ENCODE measurements at places on chromosomes 4 and X.

DNA sequence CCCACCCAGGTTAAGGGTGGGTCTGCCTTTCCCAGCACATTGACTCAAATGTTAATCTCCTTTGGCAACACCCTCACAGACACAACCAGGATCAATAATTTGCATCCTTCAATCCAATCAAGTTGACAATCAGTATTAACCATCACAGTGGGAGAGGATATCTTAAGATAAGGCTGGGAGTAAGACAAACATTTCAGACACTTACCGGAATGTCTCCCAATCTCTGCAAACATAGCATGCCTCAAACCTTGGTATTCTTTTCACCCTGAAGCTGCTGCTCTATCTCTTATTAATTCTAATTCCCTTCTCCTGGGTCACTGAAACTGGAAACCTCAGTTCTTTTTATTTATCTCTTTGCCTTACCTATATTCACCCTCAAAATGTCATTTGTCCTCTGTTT, 19.0 kb upstream of the TAPT1 start:
- no peak for DNase-seq

- no peak for DNase-seq
Observed at GRCh38 chr4:87823200-87823599, 9.6 kb upstream of the MEPE start.

DNA sequence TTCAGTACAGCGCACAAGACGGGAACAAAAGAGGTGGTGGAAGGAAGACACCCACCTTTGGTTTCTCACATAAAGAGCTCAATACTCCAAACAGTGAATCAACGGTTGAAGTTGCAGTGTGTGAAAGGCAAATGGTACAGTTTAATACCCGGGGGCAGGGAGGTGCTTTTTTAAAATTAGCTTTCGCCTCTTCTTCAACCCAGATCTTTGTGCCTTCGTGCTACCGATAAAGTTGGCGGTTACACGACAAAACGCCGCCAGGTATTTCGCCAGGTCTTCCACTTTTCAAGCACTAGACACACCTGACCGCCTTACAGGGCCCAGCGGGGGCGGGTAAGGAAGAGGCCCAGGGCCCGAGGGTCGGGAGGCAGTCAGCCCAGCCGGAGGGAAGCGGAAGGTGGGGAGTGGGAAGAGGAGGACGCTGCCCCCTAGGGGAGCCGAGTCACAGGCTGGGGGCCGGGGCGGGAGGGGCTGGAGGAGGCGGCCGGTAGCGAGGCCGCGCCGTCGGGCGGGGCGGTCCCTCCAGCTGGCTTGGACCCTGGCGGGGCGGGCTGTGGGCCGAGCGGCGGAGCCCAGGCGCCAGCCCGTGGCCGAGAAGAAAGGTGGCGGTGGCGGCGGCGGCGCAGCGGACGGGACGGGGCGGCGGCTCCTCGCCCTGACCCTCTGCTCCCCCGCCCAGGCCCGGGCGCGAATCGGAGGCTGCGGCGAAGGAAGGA, 16.0 kb downstream of the UTP3 start:
- DNase-seq: no peak

- no peak for DNase-seq
Observed at GRCh38 chr4:169823685-169824084, 65.9 kb upstream of the HPF1 start.

DNA sequence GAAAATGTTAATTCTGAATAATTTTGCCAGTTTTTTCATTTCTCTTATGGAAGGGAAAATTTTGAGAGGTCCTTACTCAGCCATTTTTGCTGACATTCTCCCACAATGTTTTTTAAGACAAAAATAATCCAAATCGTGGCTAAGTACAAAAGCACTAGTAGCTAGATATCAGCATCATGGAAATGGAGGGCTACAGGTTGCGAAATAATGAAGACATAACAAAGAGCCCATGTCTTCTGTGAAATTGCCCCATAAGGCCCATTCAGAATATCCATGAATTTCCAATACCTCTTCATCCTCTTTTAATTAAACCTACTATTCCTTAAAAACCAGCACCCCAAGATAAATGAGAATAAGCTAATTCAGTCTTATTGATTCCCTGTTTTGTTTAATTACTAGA, 107.4 kb downstream of the HNRNPD start:
- no peak for DNase-seq

DNA sequence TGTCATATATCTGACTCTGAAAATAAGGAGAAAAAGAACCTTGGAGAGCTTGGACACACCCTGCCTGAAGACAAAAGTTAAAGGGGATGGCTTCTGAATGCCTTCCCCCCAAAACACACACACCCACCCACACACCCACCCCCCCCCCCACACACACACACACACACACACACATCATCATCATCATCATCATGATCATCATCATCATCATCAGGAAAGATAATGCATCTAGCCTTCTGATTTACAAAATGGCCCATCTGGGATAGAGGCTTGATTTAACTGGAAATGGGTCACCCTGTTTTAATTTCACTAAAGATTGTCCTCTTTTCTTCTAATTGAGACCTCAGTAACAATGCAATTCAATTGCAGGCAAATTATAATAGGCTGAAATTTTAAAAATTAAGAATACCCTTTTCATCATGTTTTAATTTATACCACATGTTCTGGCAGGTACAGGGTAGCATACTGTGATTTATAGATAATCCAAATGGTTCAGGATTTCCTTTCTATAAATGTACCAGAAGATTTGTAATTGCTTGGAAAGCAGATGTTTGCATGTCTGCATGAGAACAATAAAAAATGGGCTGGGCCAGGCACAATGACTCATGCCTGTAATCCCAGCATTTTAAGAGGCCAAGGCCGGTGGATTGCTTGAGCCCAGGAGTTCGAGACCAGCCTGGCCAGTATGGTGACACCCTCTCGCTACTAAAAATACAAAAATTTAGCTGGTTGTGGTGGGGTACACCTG, 56.5 kb downstream of the TRIM2 start:
- DNase-seq: no peak

DNA sequence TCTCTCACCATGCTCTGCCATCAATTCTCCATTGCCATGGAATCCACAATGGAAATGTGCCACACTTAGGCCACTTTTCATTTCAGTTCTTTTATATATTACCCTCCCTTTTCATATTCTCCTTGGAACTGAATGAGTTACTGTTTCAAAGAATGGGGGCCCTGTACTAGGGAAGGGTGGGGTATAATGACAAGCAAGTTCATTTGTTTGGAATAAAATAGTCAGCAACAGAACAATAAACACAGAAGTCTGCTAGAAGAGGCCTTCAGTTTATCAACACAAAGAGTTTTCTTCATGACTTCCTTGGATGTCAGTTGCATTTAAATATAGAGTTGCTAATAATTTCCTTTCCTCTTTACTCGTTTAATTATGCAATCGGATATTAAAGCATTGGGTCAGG, 478.3 kb upstream of the FTHL17 start:
- DNase-seq: no peak

GRCh38 chrX:109774136-109774535, 41.1 kb upstream of the ACSL4 start:
- DNase-seq: no peak

DNA sequence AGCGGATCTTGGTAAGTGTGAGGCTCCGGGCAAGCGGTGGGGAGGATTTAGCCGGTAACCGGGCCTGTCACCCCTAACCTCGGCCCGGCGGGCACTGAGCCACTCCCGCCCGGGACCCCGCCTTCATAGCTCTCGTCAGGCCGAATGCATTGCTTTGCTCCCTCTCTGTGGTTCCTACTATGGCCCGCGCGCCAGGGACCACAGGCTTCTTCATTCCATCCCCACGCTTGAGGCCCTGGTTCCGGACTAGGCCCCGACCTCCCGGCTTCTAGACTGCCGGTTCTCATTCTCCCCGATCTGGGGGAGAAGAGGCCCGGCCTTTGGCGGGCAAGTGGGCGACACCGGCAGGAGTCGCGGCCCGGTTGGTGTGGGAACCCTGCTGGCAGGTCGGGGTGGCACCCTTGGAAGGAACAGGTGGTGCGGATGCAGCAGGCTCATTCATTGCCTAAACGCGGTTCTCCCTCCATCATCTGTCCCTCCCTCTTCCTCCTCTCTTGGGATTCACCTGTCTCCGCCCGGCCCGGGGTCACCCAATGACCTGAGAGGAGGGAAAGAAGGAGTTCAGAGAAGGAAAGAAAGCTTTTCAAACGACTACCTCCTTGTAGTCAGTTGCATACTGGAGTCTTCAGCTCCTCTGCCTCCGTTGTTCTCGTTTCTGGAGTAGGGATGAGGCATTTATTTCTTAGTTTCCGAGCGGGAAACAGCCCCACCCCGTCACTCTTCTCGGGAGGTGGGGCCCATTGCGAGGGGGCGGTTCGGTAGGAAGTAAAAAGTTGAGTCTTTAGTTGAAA, at the start of gene NDUFC1:
Gene NDUFC1, minus strand, starts transcription at position 657 of the 791 bp plus-strand sequence. CDS start 6,679 bp downstream, outside the sequence.
- peak; percentile 27 for DNase-seq

GRCh38 chrX:150257353-150258175, 105.6 kb upstream of the MAMLD1 start:
- no peak for DNase-seq

DNA sequence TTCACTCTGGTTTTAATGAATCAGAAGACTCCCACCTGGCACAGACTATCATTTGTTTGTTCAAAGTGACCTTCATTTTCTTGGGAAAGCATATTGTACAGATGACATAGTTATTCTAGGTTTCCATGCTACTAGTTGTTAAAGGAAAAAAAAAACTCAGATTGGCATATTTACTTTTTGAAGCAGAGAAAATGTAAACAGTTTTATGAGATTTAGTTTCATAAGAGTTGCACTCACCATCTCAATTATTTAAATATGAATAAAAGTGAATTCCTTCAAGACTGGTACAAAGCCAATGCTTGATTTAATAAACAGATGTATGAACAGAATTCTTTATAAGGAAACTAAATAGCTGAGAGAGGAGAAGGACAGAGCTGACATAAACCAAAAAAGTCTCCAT, 280.3 kb upstream of the UGT8 start:
- DNase-seq: no peak

- no peak for DNase-seq
Observed at GRCh38 chr4:95761871-95762270, 78.0 kb upstream of the PDHA2 start.

DNA sequence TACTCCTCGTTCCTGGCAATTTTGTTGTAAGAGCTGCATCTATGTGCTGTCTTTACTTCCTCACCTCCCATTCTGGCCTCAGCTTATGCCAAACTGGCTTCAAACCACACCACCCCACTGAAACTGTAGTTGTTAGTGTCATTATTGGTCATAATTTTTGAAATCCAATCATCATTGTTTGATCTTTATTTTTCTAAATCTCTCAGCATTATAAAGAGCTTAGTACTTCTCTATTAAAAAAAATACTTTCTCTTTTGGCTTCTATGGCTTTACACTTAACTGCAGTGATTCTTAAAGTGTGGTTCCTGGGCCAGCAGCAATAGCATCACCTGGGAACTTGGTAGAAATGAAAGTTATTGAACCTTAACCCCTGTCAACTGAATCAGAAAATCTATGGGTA, 83.5 kb upstream of the GRPR start:
- DNase-seq: no peak

DNA sequence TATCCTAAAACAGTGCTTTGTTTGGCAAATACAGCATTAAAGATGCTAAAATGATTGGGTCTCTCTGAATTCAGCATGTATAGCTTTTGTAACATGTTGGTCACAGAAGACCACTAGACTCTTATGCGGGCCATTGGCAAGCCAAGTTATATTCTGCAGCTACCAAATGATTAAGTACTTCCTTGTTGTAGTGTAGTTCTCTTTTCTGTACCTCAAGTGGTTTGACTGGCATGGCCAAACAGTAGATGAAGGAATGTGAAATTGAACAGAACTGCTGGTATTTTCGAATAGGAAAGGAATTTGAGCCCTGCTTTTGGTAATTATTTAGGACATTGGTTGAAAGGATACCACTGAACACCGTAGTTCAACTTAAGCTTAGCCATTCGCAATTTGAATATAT, 193.9 kb upstream of the GPC4 start:
- no peak for DNase-seq

GRCh38 chrX:110442635-110443034, 84.0 kb downstream of the RTL9 start:
- no peak for DNase-seq

GRCh38 chrX:19019996-19020395, 36.1 kb upstream of the PHKA2 start:
- no peak for DNase-seq

DNA sequence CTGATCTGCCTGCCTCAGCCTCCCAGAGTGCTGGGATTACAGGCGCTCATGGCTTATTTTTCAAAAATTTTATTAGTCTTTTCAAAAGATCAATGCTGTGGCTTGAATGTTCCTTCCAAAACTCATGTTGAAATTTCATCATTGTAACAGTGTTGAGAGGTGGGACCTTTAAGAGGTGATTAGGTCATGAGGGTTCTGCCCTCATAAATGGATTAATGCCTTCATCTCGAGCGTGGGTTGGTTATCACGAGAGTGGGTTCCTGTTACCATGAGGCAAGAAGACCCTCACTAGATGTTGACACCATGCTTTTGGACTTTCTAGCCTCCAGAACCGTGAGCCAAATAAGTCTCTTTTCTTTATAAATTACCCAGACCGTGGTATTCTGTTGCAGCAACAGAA, 30.3 kb downstream of the EIF2S3 start:
- DNase-seq: no peak

DNA sequence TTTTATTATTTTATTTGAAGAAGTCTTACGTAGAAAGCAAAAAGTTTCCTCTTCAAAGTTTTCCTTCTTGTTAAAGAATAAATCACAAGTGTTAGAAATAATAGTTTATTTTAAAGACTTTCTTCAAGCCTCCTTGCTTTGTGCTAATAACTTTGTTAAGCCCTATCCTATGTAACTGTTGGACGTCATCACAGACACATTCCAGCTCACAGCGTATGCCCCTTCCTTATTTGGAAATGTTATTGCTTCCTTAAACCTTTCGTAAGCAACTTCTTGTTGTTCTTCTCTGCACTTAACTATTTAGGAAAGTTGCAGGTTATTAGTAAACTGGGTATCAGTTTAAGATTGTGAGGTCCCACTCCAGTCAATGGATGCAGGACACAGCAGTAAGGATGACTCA, 7.6 kb upstream of the SRD5A3 start:
- no peak for DNase-seq

GRCh38 chr4:90317785-90318184, 190.6 kb downstream of the CCSER1 start:
- no peak for DNase-seq

DNA sequence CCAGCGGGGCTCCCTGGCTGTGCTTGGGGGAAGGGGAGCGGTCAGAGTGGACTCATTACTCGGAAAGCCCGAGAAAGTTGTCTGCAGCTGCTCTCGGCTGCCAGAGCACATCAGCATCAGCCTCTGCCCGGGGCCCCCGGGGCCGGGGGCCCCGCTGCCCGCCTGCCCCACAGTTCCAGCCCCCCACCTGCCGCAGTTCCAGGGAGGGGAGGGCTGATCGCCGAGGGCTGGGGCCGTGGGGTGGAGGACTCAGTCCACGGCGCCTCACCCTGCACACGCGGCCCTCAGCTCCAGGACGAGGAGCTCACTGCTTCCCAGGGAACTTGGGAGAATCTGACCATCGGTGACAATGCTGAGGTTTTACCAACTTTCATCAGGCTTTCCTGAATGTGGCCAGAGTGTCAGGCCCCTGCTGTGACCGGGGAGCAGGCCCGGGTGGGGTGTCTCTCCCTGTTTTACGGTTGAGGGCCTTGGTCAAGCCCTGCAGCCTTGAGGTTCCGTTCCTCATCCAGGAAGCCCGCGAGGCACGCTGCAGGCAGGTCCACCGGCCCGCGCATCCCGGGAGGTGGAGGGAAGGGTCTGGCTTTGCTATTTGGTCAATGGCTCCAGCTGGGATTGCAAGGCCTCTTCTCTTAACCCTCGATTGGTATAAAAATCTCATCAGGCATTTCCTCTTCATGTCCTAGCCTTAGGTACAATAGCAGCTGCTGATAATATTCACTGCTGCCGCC, 57.2 kb downstream of the CPZ start:
- DNase-seq: no peak

All from stimulated activated CD8-positive, alpha-beta memory T cell treated with anti-CD3 and anti-CD28 coated beads, Interleukin-4, amount 100 ng/mL, for 1 hour (primary cell).